ENCODE measurements at places on chromosomes 5 and 9.

DNA sequence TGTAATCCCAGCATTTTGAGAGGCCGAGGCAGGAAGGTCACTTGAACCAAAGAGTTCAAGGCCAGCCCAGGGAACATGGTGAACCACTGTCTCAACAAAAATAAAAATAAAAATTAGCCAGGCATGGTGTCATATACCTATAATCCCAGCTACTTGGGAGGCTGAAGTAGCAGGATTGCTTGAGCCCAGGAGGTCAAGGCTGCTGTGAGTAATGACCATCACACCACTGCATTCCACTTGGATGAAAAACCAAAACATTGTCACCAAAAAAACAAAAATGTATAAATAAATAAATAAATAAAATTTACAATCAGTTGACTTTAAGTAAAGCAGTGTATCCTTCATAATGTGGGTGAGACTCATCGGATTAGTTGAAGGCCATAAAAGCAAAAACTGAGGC, 541.4 kb downstream of the CSNK1G3 start:
- DNase-seq, result no peak

- DNase-seq, result no peak
These were observed 1196.6 kb upstream of the CDH18 start for GRCh38 chr5:21184581-21184980.

DNA sequence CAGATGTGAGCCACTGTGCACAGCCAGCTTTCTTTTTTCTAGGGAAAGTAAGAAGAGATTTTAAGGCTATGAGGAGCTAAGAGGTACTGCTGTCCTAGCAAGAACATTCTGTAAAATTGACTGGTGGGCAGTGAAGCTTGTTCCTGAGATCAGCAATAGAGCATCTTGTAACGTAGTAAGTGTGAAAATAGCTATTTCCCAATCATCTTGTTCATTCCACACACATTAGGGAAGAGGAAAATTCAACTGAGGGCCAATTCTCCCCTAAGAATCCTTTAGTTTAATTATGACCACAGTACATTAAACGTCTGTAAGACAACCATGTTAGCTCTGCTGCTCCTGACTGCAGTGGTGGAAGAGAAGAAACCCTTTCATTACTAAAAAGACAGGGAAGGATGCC, 246.2 kb downstream of the EFNA5 start:
- DNase-seq, result no peak

GRCh38 chr5:56585461-56585860, 229.9 kb upstream of the MAP3K1 start:
- DNase-seq, result no peak

DNA sequence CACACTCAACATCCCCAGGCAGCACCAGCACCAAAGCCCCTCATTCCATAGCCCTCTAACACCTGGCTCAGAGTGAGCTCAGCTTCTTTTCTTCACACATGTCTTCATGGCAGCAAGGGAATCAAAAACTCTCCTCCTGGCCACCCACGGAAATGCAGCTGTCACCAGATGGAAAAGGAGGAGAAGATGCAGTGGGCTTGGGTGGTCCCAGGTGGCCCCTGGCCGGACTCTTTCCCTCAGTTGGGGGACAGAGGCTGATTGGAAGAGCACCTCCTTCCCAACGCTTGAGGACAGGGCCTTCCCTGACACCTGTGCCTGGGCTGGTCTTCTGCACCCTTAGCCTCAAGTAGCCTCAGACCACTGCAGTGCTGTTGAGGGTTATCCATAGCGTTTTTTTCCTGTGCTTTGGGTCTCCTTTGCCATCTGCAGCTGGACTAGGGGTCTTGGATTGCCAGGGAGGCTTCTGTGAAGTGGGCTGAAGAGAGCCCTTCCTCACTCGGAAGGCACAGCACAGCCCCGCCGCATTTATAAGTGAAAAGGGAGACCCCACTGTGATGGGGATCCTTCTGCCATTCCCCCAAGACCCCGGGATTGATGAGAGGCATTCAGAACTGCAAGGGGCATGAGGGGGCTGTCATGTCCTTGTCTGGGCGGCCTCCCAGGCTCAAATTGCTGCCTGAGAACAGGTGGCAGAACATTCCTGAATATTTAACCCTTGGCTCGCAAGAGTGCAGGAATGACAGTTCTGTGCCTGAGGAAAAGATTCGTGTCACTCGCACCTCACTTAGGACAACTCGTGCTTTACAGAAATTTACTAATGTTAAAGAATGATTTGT, 200.0 kb downstream of the AUH start:
- no peak for DNase-seq

DNA sequence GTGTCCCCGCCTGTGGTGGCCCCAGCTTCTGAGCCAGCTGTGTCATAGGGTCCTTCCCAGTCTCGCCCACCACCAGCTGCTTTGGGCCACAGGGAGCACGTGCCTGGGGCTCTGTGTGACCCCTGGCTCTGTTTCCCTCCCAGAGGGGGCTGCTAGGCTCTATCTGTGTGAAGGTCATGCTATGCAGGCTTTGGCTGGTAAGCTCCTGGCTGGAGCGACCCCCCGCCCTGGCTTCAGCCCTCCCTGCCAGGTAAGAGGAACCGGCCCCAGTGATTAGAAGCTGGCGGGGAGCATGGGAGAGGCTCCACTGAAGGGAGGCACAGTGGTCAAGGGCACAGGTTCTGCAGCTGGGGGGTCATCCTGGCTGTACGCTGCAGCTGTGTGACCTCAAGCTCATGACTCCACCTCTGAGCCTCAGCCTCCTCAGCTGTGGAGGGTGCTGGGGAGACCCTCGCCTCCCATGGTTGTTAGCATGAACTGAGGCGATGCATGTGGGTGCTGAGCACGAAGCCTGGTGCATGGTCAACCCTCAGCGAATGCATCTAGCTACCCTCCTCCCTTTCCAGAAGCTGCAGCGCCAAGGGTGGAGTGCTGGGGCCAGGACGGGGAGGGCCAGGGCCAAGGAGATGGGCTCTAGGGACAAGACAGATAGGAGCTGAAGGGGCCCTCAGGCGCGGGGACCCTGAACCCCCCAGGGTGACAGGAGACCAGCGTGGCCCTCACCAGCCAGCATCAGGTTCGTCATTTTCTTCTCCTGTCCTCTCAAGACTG, 163.8 kb upstream of the MVB12B start:
- DNase-seq, result no peak

- DNase-seq, result no peak
These were observed 139.5 kb downstream of the NIPBL start for GRCh38 chr5:37015795-37016666.

GRCh38 chr5:159525117-159525516, 194.8 kb upstream of the IL12B start:
- no peak for DNase-seq

- no peak for DNase-seq
These were observed 678 bp downstream of the SLC2A6 start for GRCh38 chr9:133477992-133478850.

- no peak for DNase-seq
These were observed 59.3 kb downstream of the CAST start for GRCh38 chr5:96721351-96721977.

GRCh38 chr5:75526070-75526469, 14.4 kb downstream of the POLK start:
- no peak for DNase-seq

GRCh38 chr5:40600383-40600782, 79.3 kb upstream of the PTGER4 start:
- DNase-seq, result no peak

- DNase-seq, result no peak
These were observed 155.8 kb downstream of the BRINP1 start for GRCh38 chr9:119213471-119213870.

- no peak for DNase-seq
These were observed 43.4 kb upstream of the TMC1 start for GRCh38 chr9:72477930-72478518.

DNA sequence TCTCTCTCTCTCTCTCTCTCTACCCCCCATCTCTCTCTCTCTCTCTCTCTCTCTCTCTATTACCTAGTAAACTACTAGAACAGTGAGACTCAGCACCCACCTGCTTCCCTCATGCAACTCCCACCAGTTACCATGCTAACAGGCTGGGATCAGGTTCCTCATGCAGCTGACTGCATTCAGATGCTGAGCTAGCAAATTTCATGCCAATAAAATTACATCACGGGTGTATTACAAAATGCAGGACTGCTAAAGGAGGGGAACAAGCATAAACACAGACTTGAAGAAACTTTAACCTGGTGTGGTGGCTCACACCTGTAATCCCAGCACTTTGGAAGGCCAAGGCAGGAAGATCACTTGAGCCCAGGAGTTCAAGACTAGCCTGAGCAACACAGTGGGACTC, 76.0 kb downstream of the CEMIP2 start:
- DNase-seq, result no peak

GRCh38 chr5:7823594-7823993, 27.3 kb downstream of the CFAP90 start:
- no peak for DNase-seq

GRCh38 chr5:90696153-90696552, 137.6 kb downstream of the ADGRV1 start:
- no peak for DNase-seq

DNA sequence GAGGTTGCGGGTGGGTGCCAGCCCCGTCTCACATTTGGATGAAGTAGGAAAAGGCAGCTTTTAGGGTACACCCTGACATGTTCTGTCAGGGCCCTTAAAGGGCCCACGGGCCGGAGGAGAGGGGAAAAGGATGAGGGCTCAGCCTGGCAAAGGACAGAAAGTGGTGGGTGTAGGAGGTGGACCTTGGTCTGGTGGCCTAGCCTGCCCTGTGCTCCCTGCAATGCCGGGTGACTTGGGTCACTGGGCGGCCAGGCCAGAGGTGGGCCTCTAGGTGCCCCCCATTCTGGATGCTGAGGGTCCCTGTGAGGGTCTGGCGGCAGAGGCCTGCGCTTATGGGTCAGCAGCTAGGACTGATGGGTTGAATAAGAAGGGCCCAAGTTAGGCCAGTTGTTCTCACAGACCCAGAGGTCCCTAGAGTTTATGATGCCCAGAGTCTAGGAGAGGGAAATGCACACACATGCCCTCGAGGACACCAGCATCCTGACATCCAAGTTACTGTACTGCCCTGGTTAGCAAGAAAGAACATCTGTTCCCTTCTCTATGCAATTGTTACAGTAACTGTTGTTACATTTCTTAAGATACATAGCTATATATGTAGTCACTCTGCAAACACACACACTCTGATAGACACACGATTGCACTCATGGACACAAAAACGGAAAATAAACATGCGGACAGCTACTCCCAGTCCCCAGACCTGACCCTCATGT, 12.5 kb downstream of the TRIM7 start:
- DNase-seq, result no peak

DNA sequence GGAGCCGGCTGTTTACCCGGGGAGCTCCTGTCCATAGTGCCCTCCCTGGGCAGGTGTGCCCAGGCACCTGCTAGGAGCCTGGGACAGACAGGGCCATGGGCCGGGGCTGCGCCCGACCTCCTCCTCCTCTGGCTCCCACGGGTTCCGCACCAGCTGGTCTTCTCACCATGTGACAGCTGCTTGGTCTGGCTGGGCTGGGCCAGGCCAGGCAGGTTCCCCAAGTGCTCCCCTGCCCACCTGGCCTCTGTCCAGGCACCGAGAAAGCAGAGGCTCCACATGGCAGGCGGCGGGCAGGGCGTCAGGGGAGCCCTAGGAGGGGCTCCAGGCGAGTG, 60.0 kb downstream of the OLFM1 start:
- no peak for DNase-seq

DNA sequence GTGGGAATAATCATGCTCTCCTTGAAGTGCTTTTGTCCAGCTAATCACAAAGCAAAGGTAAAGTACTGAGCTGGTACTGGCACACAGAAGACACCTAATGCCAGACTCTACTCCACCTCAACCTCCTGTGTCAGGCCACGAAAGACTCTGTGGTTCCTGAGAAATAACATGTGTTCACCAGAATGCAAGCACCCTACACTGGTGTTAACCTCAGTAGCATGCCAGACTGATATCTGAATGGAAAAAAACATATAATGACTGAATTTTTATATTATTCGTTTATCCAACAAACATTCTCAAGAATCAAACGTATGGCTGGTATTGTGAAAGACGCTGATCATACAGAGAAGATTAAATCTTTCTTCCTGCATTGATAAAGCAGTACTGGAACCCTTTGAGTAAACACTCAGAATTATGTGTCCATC, 97.1 kb upstream of the IFNE start:
- DNase-seq, result no peak

GRCh38 chr5:139758510-139759075, 37.0 kb upstream of the PSD2 start:
- no peak for DNase-seq

DNA sequence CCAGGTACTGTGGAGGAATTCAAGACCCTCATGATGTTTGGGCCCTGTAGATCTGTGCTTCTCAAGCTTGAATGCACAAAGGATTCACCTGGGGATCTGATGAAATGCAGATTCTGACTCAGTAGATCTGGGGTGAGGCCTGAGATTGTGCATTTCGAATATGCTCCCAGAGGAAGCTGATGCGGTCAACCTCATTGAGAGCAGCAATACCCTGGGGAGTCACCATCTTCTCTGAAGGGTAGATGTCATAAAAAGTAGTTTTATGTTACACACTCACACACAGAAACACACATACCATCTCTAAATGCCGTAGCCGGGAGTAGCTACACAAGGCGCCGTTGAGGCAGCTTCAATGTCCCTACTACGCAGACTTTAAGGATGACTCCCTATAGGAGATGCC, 55.8 kb upstream of the CPEB4 start:
- DNase-seq, result no peak

DNA sequence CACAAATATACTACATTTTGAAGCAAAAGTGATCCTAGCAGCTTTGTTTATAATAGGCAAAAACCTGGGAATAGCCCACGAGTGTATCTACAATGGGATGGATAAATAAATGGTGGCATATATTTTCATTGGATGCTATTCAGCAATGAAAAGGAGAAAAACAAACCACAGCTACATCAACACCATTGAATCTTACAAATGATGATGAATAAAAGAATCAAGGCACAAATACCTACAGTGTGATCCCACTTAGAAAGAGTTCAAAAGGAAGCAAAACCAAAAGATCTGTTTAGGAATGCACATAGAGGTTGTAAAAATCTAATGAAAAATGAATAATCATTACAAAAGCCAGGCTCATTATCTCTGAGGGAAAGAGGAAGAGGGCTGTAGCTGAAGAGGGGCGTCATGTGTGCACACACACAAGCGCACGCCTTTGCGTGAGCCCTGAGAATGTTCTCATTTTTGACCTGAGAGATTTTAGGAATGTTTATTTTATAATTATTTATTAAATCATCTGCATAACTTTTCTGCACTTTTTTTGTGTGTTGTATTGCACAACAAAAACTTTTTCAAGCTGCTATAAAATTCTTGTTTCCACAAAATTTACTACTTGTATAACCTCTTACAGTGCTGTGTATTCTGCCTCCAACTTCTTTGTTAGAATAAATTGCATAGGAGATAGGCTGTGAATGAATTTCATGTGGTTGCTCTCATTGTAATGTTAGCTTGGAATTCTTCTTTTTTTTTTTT, 5.9 kb upstream of the RHOBTB3 start:
- no peak for DNase-seq

All from stimulated activated CD4-positive, alpha-beta T cell treated with anti-CD3 and anti-CD28 coated beads, Interleukin-1b, Interleukin-23, amount 100 ng/mL, for 1 hour (primary cell).